AG09319 (cell line): ENCODE measurements at places on chromosomes 1 and 21.
A peak's percentile ranks its signal among the peaks of the same experiment; 100 is the strongest.

- DNase-seq = no peak
Measured at GRCh38 chr1:219751870-219752507, 139.1 kb upstream of the ZC3H11B start.

DNA sequence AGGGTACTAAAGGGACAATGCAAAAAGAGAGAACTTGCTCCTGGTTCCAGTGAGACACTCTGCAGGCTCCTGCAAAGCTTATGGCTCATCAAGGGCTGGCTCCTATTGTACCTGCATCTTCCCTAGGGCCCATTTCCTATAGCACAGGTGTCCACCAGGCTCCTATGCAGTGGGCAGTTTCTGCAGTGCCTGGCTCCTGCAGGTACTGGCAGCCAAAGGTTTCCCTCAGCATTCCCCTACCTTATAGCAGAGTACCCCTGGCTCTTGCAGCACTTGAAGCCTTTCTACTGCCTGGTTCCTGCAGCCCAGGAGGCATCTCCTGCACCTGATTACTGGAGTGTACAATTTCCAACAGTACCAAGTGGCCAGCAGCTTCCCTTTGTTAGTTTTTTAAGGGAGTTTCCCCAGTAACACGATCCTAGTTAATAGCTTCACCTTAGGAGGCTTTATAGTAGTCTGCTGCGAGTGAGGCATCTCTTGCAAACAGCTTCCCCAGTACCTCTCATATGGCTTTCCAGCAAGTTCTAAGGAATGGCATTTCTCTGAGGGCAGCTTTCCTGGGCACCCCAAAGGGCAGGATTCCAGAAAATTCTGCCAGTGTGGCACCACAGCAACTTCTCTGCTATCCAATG lies 141.7 kb downstream of the DENND1B start:
- no peak for DNase-seq

GRCh38 chr1:211280910-211281309 lies 21.7 kb downstream of the RCOR3 start:
- no peak for DNase-seq

GRCh38 chr1:197782722-197783360 lies 7.6 kb upstream of the DENND1B start:
- no peak for DNase-seq

DNA sequence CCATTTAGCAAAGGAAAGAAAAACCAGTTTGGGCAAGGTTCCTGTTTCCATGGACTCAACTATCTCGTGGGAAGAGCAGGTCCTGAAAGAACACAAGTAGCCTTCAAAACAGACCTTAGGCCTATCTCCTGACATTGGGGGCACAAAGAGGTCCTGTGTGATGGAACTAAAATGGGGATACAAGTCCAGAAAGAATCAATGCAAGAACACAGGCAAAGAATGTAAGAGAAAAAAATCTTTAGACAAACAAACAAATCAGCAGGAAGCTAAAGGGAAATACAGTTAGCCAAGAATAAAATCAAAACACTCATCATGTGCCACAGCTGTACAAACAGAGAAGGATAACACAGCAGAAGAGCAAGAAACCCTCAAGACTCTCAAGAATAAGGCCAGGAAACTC lies 28.2 kb downstream of the SLC30A10 start:
- DNase-seq = no peak

GRCh38 chr1:81912383-81912782 lies 111.6 kb downstream of the ADGRL2 start:
- no peak for DNase-seq

DNA sequence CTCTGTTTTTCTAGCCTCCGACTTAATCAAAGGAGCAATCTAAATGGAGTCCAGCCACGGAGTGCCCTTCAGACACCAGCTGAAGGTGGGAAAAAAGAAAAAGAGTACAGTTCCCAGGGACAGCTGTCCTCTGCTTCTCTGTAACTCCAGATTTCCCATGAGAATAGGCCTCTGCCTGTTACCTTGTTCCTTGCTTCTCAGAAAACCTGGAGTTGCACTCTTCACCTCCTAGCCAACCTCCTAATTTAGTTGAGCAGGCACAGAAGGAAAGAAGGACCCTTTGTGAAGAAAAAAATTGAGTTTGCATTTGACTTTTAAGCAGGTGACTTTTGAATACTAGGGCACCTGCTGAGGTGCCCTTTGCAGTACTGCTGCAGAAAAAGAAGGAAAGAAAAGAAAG lies 8.3 kb downstream of the BARHL2 start:
- no peak for DNase-seq

DNA sequence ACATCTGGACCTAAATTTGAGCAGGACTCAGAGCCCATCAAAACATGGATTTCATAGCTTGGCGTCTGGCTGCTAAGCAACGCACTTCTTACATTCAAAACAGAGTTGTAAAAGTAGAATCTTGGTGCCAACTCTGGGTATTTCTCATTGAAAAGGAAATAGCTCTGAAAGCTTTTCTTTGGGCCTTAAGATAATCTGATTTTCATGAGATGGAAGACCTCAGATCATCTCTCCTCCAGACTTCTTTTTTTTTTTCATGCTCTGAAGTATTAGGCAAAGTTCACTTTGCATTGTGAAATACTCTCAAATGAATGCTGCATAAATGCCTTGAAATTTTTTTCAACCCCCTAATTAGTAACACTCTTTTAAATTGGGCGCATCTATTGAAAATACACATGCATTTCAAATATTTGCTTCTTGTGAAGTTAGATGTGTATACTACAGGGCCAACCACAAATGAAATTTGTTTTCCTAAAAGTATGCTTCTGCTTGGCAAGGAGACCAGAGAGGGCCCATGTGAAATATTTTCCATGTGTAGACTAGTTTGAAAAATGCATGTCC lies 4.2 kb downstream of the ADAMTS5 start:
- peak; percentile 65 for DNase-seq

- DNase-seq = peak; percentile 25
Measured at GRCh38 chr1:67339623-67340343, 32.1 kb downstream of the IL12RB2 start.

DNA sequence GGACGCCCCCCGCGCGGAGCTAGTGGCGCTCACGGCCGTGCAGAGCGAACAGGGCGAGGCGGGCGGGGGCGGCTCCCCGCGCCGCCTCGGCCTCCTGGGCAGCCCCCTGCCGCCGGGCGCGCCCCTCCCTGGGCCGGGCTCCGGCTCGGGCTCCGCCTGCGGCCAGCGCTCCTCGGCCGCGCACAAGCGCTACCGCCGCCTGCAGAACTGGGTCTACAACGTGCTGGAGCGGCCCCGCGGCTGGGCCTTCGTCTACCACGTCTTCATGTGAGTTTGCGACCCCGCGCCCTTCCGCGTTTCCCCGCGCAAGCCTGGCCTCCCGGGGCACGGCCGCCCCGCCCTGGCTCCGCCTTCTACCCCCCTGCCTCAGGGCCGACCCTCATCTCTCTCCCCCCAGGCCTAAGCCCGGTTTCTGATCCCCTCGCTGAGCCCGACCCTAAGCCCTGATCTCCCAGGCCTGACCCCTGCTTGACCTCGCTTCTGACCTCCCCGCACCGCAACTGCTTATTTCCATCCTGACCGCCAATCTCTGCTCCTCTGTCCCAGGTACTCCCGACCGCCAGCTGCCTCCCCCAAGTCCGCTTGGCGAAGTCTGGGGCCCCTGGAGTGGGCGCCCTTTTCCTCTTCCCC lies 669 bp downstream of the KCNQ4 start:
- DNase-seq = no peak

- DNase-seq = no peak
Measured at GRCh38 chr1:243723050-243723449, 127.0 kb downstream of the AKT3 start.

- no peak for DNase-seq
Measured at GRCh38 chr1:4681026-4681425, 26.6 kb downstream of the AJAP1 start.

GRCh38 chr1:236416165-236416564 lies 22.1 kb downstream of the EDARADD start:
- no peak for DNase-seq

DNA sequence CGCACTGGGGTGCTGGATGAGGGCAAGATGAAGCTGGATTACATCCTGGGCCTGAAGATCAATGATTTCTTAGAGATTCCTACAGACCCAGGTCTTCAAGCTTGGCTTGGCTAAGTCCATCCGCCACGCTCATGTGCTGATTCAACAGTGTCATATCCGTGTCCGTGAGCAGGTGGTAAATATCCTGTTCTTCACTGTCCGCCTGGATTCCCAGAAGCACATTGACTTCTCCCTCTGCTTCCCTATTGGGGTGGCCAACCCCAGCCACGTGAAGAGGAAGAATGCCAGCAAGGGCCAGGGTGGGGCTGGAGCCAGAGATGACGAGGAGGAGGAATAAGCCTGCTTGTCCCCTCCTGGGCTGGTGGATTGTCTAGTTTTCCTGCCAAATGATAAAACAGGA lies 2.2 kb upstream of the CBR3 start:
- no peak for DNase-seq

- DNase-seq = no peak
Measured at GRCh38 chr1:196438329-196438728, 169.9 kb downstream of the KCNT2 start.

DNA sequence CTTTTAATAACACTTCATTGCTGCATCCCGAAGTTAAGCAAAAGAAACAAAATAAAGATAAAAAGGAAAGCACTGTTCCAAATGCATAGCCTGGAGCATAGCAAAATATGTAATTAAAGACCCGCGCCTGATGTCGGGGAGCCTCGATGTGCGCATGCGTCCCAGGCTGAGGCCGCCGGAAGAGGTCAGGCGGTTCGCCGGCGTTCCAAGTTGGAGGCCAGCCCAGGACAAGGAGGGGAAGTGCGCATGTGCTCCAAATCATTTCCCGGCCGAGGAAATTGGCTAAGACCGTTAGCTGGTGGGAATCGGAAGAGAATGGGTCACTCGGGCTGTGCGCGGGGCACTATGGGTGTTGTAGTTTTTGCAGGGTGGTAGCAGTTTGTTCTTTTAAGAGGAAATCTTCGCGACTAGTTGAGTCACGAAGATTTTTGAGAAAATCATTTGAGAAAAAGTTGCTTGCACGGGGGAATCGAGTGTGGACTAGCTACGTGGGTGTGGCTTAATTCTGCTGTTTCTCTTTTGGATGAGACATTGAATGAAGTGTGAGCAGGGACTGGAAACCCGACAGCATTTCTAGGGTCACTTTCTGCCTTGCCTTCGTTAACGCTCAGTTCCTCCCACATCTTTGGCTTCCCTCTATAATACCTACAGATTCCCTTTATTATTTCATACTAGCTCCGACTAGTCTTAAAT lies 31.0 kb upstream of the CD1D start:
- DNase-seq = peak; percentile 91

DNA sequence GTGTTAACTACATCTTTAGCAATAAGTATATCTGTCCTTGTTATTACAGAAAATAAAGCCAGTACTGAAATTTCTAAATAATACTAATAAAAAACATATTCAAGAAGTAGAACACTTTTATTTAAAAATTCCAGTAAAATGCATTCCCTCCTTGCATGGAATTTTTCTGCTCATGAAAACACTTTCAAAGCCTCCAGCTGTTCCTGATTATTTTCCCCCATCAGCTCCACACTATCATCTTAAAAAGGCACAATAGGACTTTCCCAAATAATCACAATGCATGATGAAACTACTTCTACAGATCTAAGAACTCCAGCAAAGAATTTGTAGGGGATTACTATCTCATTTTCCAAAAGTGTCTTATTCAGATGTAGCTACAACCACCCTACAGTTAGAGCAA lies 162.6 kb upstream of the USP25 start:
- DNase-seq = no peak

DNA sequence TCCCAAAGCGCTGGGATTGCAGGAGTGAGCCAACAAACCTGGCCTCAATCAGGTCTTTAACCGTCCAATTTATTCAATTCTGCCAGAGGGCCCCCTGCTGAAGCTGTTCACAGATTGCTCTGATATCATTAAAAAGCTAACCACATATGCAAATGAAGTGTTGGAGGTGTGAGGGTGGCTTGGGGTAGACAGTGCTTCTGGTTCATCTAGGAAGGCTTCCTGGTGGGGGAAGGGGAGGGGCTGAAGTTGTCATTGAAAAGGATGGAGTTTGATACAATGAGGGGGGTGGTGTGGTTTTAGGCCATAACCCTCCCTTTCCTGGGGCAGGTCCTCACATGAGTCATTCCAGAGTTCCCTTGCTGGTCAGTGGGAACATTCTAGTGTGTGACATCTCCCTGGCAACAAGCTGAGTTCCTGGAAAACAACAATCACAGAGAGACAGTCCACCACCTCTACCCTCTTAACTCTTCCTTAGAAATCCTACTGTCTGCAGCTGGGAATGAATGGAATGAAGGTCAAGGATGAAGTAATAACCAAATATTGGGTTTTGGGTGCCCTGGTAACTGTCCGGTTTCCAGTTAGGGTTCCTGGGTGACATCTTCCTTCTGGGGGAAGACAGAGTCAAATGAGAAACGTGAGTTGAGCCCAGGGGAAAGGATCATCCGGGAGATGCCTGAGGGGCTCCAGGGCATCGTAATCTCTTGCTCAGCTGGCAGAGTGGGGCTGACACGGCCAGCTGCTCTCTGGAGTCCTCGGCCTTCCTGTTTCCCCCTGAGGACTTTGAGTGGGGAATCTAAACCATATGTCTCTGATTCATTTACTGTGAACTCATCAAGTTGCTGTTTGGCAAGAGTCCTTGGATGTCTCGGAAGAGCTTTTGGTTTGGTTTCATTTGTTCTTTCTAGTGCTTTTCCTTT lies 32.2 kb downstream of the BATF3 start:
- DNase-seq = peak; percentile 88

GRCh38 chr1:6912518-6912917 lies 127.3 kb downstream of the CAMTA1 start:
- DNase-seq = no peak

GRCh38 chr1:163305441-163305840 lies 16.3 kb upstream of the NUF2 start:
- DNase-seq = no peak

GRCh38 chr1:228554107-228554506 lies 66.9 kb downstream of the RNF187 start:
- DNase-seq = no peak

GRCh38 chr1:18018366-18018765 lies 89.2 kb upstream of the IGSF21 start:
- no peak for DNase-seq

DNA sequence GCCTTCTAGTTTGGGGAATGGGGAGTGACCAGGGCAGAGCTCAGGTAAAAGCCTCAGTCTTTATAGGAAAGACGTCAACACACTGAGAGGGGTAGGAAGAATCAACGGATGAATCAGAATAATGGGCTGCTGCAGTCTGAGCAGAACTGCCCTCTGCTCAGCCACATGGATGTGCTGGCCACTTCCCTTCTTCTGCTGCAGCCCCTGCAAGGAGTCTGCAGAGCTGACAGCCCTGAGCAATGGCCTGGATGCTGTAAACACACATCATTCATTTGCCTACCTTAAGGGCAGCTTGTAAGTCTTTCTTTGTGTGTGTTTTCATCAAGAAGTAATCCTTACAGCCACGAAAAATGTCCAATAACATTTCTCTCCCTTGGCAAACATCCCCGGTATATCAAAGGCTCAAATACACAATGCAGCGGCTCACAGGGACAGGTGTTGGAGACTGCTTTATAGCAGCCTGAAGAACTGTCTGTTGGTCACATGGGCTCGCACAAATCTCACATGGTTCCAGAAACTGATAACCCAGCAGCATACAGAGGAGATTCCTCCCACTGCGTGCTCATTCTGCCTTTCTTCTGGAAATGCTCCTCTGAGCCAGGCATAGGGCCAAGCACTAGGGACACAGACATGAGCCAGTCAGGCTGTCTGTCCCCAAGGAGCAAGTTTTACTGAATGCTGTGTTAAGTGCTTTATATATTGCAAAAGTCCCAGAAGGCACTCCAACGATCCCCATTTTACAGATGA lies 110.1 kb downstream of the HMGB4 start:
- DNase-seq = no peak
